PC-9 (cell line): ENCODE measurements at places on chromosomes 1 and 21. TPM values are rescaled to one million over a fixed set of nuclear protein-coding genes. Genes with fewer than 3 reads are reported as not detected.

DCST1 gene
- total RNA-seq, result 0.22 and 0.43 TPM in 2 replicates

NCF2 gene
- total RNA-seq, result 54.3 and 65.5 TPM in 2 replicates

KPRP gene
- total RNA-seq, result not detected in 2 replicates

FAM131C gene
- 7.4 and 12.3 TPM in 2 replicates for total RNA-seq

CYP4A22 gene
- not detected in 2 replicates for total RNA-seq

ADGRB2 gene
- 15.6 and 28.5 TPM in 2 replicates for total RNA-seq

KDM1A gene
- total RNA-seq, result 185 and 213 TPM in 2 replicates

TSHB gene
- total RNA-seq, result not detected in 2 replicates

DEDD gene
- total RNA-seq, result 26.7 and 29.8 TPM in 2 replicates

KCNK1 gene
- total RNA-seq, result 57.6 and 60.6 TPM in 2 replicates

ARHGAP29 gene
- 123 and 137 TPM in 2 replicates for total RNA-seq

SERINC2 gene
- 36.0 and 44.0 TPM in 2 replicates for total RNA-seq

SPRR2G gene
- total RNA-seq, result not detected in 2 replicates

NCDN gene
- 26.6 and 28.0 TPM in 2 replicates for total RNA-seq

SERPINC1 gene
- 0.44 TPM in 1 of 2 replicates, not detected in the other for total RNA-seq

HP1BP3 gene
- 251 and 271 TPM in 2 replicates for total RNA-seq

SPRR2A gene
- total RNA-seq, result not detected in 2 replicates

DIO1 gene
- total RNA-seq, result not detected in 2 replicates

CSRP1 gene
- total RNA-seq, result 56.8 and 61.3 TPM in 2 replicates

RGS1 gene
- not detected in 2 replicates for total RNA-seq

GBP6 gene
- 2.0 and 2.2 TPM in 2 replicates for total RNA-seq

BEND5 gene
- total RNA-seq, result not detected in 2 replicates

S100A9 gene
- 2.1 and 4.3 TPM in 2 replicates for total RNA-seq

ATP6V1G3 gene
- not detected in 2 replicates for total RNA-seq

HUNK gene
- not detected in 2 replicates for total RNA-seq

TMEM35B gene
- total RNA-seq, result 39.8 and 41.7 TPM in 2 replicates

ACOT11 gene
- total RNA-seq, result 24.9 and 25.7 TPM in 2 replicates

TMEM53 gene
- total RNA-seq, result 33.2 and 36.1 TPM in 2 replicates

HSD3B1 gene
- 0.39 TPM in 1 of 2 replicates, not detected in the other for total RNA-seq

OR2L13 gene
- not detected in 2 replicates for total RNA-seq
